ENCODE measurements at places on chromosomes 3 and 15. TPM values are rescaled to one million over a fixed set of nuclear protein-coding genes. Genes with fewer than 3 reads are reported as not detected.

FNDC3B gene
- 16.5 TPM for polyA plus RNA-seq

GASK1A gene
- 4.0 TPM for polyA plus RNA-seq

FEZF2 gene
- not detected for polyA plus RNA-seq

CFAP91 gene
- polyA plus RNA-seq: 1.5 TPM

MEIS2 gene
- polyA plus RNA-seq: 12.4 TPM

PLSCR5 gene
- not detected for polyA plus RNA-seq

ASB14 gene
- polyA plus RNA-seq: not detected

CPN2 gene
- polyA plus RNA-seq: not detected

SLC2A2 gene
- not detected for polyA plus RNA-seq

COLQ gene
- 0.76 TPM for polyA plus RNA-seq

SHISA5 gene
- 116 TPM for polyA plus RNA-seq

KNL1 gene
- 1.4 TPM for polyA plus RNA-seq

MOBP gene
- 0.06 TPM for polyA plus RNA-seq

GOLGA6L22 gene
- not detected for polyA plus RNA-seq

TYRO3 gene
- 6.6 TPM for polyA plus RNA-seq

TPRG1 gene
- polyA plus RNA-seq: 1.4 TPM

ITGB5 gene
- 8.2 TPM for polyA plus RNA-seq

GRAMD1C gene
- polyA plus RNA-seq: 3.9 TPM

LPP gene
- 14.6 TPM for polyA plus RNA-seq

IQCF5 gene
- not detected for polyA plus RNA-seq

GOLGA6L4 gene
- polyA plus RNA-seq: 3.9 TPM

C3orf85 gene
- polyA plus RNA-seq: not detected

DNAJB11 gene
- 17.7 TPM for polyA plus RNA-seq

STRA6 gene
- 0.95 TPM for polyA plus RNA-seq

CAPN7 gene
- polyA plus RNA-seq: 13.6 TPM

P2RY14 gene
- polyA plus RNA-seq: 4.8 TPM

ADAMTS9 gene
- polyA plus RNA-seq: 5.5 TPM

FETUB gene
- not detected for polyA plus RNA-seq

HOMER2 gene
- 77.1 TPM for polyA plus RNA-seq

AGBL1 gene
- polyA plus RNA-seq: not detected

MFSD1 gene
- polyA plus RNA-seq: 22.3 TPM

SCN11A gene
- 0.15 TPM for polyA plus RNA-seq

LRIG1 gene
- 21.2 TPM for polyA plus RNA-seq

EXD1 gene
- not detected for polyA plus RNA-seq

VIPR1 gene
- polyA plus RNA-seq: 3.1 TPM

GOLGA8J gene
- polyA plus RNA-seq: not detected
